ENCODE measurements at places on chromosomes 2 and 18. TPM values are rescaled to one million over a fixed set of nuclear protein-coding genes. Genes with fewer than 3 reads are reported as not detected.

- DNase-seq = no peak
Observed at GRCh38 chr2:33606622-33607021, 7.5 kb upstream of the FAM98A start.

DNA sequence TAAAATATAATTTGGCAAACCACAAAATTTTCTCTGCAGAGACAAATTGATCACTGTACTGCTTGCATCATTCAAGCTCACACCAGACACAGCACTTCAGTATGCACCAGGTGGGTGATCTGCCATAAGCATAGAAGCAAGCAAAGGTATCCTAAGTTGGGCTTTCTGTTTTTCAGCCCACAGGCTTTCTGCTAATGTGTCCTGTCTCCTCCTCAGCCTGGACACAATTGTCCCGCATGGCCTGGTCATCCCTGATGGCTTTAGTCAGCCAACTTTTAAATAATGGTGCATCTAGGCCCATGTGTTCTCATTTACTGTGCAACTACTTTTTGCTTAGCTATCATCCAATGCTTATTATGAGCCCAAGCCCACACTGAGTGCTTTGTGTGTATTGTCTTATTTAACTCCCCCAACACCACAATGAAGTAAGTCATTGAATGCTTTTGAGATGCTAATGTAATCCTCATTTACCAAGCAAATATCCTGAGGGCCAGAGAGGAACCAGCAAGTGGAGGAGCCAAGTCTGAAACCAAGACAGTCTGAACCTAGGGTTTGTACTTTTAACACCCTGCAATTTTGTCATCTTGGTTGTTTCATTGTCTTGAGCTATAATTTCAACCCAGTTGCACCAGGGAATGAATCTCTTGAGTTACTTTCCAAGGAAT lies 111.2 kb upstream of the SETBP1 start:
- no peak for DNase-seq

DNA sequence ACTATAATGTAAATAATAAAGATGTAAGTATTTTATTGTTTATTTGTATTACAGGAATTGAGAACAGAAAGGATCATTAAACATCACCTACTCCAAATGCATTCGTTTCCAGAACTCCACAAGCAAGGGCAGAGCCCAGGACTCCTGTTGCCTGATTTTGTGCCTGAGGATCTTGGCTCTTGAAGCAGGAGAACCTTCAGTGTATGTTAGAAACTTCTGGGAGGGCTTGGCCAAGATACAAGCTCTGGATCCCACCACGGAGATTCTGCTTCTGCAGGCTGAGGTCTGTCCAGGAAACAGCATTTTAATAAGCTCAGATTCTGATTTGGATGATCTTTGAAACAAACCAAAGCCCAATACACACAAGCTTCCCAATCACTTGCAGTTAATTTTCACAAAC lies 142.4 kb upstream of the SOX11 start:
- no peak for DNase-seq

DNA sequence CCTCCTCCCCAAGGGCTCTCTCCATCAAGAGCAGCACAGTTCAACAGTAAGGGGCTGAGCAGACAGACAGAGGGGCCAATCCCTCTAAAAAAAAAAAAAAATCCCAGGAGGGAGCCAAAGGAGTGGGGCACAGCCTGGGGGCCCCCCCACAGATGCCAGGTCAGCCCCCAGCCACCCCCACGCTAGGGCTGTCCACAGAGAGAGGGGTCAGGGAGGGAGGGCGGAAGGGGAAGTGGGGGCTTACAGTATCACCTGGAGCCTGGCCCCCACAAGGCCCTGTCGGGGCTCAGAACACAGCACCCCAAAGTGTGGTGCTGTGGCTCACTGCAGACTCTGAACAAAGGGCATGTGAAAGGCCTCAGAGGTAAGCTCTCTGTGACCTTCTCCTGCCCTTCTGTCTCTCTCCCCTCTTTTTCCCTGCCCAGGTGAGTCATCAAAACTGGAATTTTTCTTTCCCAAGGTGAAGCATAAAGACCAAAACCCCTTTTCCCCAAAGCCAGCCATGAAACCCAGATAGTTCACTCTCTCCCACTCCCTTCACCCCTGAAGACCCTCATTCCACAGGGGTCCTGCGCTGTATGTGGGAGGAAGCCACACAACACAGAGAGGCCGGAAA lies 13.9 kb downstream of the BIN1 start:
- DNase-seq = no peak

Gene ACADL
- total RNA-seq = not detected

Gene ADAM23
- not detected for total RNA-seq

GRCh38 chr2:112646791-112647689 lies 1.3 kb downstream of the SLC20A1 start:
- no peak for DNase-seq

Gene FIGN
- total RNA-seq = 0.75 TPM

Gene CERKL
- not detected for total RNA-seq

GRCh38 chr2:202042444-202042843 lies 8.8 kb downstream of the FZD7 start:
- DNase-seq = no peak

DNA sequence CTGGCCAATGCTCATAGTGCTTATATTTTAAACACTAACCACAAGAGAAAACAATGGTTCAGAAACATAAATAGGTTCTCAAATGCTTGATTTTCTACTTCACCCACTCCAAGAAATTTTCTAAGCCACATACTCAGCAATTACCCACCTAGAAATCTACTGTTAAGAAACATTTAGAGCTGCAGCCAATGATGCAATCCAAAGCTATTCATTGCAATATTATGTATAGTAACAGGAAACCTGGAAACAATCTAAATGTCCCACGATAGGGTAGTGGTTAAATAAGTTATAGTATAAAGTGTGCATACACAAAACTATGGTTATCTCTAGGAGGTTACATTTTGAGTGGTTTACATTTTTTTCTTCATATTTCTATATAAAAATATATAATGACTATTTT lies 5.7 kb downstream of the FAM237A start:
- DNase-seq = no peak

GRCh38 chr2:66571918-66572317 lies 137.0 kb downstream of the MEIS1 start:
- no peak for DNase-seq

DNA sequence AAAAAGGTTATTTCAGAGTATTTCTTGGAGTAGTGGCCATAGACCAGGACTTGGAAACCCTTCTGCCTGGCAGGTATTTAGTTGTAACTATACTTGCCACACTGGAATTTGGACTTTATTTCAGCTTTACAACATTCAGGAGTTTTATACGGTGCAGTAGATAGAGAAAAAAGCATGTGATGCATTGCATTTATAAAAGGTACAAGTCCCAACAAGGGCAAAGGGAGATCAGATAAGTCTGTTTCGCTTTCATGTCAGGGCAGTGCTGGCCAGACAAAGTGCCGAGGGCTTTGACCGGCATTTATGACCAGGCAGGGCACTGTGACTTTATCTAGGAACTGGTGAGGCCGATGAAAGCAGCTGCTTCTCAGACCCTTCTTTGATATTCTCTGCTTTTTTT lies 145.4 kb downstream of the RTN4 start:
- peak; percentile 76 for DNase-seq

GRCh38 chr2:133705287-133705686 lies 137.0 kb upstream of the NCKAP5 start:
- DNase-seq = no peak
